ENCODE measurements at places on chromosomes 6 and 20. TPM values are rescaled to one million over a fixed set of nuclear protein-coding genes. Genes with fewer than 3 reads are reported as not detected.

The DLK2 gene
- 0.30 TPM for total RNA-seq

GRCh38 chr6:83509441-83509840 lies 2.9 kb upstream of the PRSS35 start:
- no peak for DNase-seq

- no peak for DNase-seq
Measured at GRCh38 chr6:5744497-5744896, 262.2 kb downstream of the NRN1 start.

DNA sequence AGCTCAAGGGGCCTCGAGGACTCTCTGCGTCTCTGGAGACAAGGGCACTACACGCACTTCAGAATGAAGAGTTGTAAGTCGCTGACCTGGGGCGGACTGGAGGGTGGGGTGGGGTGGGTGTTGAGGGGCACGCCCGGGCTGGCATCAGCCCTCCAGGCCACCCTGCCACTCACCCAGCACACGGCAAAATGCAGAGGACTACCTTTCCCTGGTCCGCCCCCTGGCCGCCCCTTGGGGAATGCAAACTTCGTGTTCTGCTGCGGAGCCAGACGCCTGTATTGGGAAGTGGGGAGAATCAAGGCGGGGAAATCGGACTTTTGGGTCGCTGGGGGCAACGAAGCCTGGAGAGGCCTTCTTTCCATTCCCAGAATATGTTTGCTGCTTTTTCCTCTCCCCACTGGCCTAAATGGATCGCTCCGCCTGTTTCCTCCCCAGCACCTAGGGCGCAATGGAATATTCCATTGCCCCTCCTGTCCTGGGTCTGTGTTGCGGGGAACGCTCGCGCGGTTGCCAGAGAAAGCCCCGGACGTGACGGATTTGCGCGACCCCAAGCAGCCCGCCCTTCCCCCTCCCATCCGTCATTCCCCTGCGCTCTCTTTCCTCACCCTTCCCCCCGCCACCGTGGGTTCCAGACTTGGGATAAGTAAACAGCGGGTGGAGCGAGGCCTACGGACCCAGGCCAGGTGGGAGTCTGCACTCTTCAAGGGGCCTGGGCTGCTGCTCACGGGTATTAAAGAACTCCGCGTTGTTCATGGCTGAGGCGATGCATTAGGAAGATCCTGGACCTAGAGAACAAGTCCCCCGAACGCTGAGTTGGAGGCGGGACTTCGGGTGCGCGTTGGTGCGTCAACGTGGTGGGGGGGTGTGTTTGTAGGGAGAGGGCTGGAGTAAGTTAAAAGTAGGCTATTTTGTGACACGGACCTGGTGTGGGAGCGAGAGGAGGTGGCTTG lies at the start of gene PPT2:
Gene PPT2 (plus strand): TSS at position 578 of the 950 bp plus-strand sequence. CDS start 454 bp downstream, outside the sequence.
- peak; percentile 81 for DNase-seq

GRCh38 chr6:134117409-134117808 lies 65.0 kb upstream of the SLC2A12 start:
- no peak for DNase-seq

DNA sequence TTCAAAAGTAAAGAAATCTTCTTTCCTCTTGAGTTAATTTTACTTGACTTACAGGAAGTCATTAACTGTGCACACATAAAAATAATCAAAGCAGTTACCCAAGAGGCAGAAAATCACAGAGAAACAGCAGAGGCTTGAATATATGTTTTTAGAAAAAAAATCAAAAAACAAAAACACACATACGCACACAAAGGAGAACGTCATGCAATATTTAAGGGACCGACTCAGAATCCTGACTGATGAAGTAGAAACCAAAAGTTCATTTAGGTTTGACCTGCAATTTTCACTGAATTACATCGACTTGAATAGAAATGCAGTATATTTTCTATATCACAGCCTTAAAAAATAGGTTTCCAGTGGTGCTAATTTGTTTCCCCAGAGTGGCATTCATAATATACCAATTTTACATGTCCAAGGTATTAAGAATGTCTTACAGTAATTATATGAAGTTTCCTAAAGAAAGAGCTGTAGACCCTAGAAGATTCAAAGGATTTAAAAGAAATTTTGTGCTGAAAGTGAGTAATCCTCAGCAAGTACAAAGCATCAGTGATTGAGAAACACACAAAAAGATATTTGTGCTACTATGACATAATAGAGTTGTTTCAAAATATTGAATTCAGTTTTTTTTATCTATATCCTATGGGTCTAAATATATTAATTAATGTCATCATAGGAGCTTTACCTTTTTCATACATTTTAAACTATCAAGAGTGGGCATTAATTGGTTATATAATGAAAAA lies 358.5 kb upstream of the RUNX2 start:
- no peak for DNase-seq

DNA sequence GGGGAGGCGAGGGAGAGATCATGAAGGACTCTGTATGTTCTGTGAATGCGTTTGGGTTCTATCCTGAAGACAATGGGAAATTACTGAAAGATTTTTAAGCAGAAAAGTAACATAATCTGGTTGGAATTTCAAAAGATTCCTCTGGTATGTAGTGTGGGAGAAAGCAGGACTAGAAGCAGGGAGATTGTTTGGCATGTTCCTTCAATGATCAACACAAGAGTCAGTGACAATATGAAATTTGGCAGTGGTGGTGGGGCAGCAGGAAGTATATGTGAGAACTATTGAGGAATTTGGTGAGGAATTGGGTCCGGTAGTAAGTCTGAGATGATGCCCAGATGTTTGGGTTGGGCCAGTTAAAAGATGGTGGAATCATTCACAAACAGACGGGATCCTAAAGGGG lies 348.7 kb downstream of the CD83 start:
- no peak for DNase-seq

DNA sequence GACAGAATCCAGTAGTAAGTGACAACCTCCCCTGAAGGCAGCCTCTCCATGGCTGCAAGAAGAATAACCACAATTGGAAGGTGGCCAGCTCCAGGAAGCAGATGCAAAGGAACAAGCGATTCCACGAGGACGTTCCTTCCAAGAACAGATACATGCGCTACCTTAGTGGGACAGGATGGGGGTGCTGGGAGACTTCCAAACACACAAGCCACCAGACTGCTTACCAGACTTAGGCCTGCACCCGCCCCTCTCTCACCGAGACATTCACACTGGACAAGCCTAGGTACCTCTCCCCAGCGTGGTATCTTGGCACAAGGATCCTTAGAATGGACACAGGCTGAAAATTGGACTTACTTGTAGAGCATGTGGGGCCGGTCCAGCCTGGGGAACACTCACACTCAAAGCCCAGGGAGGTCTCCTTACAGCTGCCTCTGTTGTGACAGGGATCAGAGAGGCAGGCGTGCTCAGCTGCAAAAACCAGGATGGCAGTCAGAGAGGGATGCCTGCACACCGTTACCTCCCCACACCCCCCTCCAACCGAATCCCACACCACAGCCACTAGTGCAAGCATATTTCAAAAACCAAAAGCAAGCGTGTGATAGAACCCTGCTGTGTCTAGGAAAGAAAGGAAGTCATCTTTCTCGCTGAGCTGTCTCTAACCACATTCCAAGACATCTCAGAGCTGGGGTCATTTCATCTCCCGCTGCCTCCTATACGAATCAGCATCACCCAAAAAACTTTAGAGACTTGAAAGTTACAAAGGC lies 22.4 kb downstream of the JAG1 start:
- no peak for DNase-seq

DNA sequence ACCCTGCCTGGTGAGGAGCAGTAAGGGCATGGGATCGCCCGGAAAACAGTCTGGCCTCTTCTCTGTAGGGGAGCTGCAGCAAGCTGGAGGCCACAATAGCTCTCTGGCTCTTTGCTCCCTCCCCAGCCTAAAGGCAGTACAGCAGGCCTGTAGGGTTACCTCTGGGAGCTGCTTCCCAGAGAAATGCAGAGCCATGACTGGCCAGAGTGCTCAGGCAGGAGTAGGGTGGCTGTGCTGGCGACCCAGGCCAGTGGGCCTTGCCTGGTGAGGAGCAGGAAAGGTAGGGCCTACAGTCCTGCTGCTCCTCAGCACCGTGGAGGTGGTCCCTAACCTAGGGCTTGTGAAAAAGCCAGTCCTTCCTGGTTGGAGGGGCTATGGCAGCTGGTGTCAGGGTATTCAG lies 129.9 kb upstream of the CHD6 start:
- DNase-seq = no peak

DNA sequence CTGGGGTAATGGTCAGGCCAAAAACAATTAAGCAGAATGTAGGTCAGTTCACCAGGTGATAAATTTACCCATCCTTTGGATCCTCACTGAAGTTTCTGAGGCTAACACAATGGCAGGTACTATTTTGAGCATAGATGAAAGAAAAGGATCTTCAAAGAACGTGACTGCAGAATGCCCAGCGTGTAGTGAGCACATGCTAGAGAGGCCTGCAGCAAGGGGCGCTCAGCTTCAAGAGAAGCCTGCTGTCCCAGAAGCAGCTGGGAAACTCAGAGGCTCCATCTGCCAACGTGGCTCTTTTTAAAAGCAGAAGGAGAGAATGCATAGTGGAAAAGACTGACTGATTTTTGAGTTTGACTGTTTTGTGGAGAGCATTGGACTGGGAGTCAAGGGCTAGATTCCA lies 57.4 kb downstream of the CD83 start:
- DNase-seq = no peak

The SPDEF gene
- total RNA-seq = not detected

DNA sequence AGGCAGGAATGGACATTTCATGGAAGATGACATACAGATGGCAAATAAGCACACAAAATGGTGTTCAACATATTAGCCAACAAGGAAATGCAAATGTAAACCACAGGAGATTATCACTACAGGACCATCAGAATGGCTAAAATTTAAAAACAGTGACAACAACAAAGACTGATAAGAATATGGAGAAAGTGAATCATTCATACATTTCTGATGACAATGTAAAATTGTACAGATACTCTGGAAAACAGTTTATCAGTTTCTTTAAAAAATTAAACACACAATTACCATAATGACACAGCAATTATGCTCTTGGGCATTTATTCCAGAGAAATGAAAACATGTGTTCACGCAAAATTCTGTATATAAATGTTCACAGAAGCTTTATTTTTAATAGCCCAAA lies 105.8 kb upstream of the RUNX2 start:
- no peak for DNase-seq

DNA sequence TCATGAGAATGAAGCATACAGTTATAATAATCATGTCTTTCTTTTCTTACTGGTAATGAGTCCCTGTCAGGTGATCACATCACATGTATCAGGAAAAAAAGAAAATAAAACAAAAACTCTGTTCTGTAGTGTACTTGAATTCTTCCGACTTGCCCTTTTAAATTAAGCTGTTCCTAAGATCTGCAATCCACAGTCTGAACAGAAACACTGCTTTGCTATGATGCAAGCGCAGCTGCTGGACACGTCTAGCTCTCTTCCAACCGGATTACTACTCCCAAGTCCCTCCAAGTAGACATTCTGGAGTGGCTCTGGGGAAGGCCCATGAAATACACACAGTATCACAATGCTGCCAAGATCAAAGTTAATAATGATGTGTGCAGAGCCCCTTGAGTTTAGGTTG lies 83.7 kb downstream of the FYN start:
- no peak for DNase-seq

The HLA-DQB1 gene
- 19.0 TPM for total RNA-seq

- no peak for DNase-seq
Measured at GRCh38 chr6:30741063-30741779, 1.3 kb downstream of the FLOT1 start.
